ENCODE measurements at places on chromosomes 7 and 10. TPM values are rescaled to one million over a fixed set of nuclear protein-coding genes. Genes with fewer than 3 reads are reported as not detected.

Gene CTBP2
- total RNA-seq, result 65.5 TPM

Gene MYPN
- total RNA-seq, result 14.5 TPM

Gene SLC35B4
- 15.6 TPM for total RNA-seq

Gene TRPV6
- not detected for total RNA-seq

Gene ANKRD22
- total RNA-seq, result 0.22 TPM

- DNase-seq, result no peak
Measured at GRCh38 chr7:71498381-71498780, 366.4 kb downstream of the GALNT17 start.

- no peak for DNase-seq
Measured at GRCh38 chr7:21367081-21367480, 60.8 kb upstream of the SP4 start.

DNA sequence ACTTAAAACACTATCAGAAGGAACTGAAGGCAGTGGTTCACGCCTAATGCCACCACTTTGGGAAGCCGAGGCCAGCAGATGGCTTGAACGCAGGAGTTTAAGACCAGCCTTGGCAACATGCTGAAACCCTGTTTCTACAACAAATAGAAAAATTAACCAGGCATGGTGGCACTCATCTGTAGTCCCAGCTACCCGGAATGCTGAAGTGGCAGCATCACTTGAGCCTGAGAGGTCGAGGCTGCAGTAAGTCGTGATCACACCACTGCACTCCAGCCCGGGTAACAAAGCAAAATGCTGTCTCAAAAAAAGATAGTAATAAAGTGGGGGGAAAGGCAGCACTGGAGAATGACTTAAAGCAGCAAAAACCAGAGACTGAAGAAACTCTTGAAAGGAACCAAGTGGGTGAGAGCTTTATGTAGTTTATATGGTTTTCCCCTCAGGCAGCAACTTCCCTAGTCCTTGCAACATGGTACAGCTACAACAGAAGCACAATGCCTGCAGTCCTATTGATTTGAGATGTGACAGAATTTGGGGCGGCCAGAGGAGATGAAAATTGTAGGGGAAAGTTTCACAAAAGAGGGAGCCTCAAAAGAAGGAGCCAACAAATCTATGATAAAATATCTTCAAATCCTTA is 38.1 kb downstream of the GDI2 start:
- DNase-seq, result no peak

Gene DGKB
- total RNA-seq, result 0.65 TPM

Gene ELMO1
- not detected for total RNA-seq

GRCh38 chr7:15985587-15986384 is 299.3 kb upstream of the MEOX2 start:
- DNase-seq, result no peak

DNA sequence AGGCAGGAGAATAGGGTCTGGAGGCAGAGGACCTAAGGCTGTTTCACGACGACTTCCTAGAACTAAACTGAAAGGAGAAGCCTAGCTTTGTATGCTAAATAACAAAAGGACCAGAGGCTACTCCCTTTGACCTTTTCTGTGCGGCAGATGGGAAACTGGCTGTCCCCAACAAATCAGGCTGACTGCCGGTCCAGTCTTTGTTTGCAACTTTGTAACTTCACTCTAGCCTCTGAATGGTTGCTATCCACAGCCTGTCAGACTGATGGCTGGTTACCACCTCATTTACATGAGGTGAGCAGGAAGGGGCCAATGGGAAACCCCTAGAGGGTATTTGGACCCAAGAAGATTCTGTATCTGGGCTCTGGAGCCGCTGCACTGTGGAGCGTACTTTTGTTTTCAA is 132.6 kb upstream of the SHH start:
- DNase-seq, result no peak

GRCh38 chr7:23520582-23520981 is 11.2 kb downstream of the TRA2A start:
- no peak for DNase-seq

Gene NPTX2
- 0.97 TPM for total RNA-seq

DNA sequence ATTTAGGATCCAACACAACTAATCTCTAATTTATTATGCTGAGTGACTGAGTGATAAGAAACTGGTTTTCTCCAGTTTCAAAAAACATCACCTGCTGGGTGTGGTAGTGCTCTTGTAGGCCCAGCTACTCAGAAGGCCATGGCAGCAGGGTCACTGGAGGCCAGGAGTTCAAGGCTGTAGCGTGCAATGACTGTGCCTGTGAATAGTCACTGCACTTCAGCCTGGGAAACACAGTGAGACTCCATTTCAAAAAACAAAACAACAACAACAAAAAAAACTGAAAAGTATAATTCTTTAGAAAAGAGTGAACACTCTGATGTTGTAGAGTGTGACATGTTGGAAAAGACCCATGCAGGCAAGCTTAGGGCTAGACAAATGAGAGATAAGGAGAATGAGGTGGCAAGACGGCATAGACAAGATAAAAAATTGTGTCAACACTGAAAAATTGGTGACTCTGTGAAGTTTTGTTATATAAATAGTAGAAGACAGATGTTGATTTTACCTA is 150.1 kb upstream of the GPR22 start:
- DNase-seq, result no peak

GRCh38 chr10:75528392-75528791 is 97.0 kb downstream of the LRMDA start:
- DNase-seq, result no peak

- DNase-seq, result no peak
Measured at GRCh38 chr10:119310806-119311205, 103.4 kb downstream of the GRK5 start.

Measured in GM23248 (cell line).